ENCODE measurements at places on chromosomes 5 and 9. TPM values are rescaled to one million over a fixed set of nuclear protein-coding genes. Genes with fewer than 3 reads are reported as not detected.

DNA sequence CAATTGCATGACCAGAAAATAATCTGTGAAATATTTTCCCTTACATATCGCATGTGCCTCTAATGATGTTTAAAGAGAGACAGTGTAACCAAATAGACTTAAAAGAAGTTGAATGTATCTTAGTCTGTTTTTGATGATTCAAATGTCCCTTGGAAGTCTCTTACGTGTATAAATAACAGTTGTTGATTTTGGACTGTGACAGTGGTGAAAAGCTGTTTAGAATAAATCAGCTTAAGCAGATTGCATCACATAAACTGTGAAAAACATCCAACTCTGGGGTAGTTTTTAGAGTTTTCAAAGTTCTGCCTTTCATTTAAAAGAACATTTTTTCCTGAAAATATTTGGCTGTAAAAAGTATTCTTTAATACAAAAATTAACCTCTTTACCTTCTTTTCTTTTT lies 301.1 kb downstream of the PRR16 start:
- DNase-seq = no peak

Gene NDUFS6
- 28.4 TPM for total RNA-seq

DNA sequence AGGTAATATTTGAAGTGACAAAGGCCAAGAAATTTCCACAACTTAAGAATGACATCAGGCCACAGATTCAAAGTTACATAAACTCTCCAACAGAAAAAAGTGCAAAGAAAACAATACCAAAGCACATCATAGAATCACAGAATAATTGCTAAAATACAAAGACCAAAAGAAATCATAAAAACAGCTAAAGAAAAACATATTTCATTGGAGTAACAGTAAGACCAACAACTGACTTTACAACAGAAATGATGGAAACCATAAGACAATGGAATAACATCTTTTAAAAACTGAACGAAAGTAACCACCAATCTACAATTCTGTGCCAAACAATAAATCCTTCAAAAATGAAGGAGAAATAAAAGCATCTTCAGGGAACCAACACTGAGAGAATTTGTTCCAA lies 38.3 kb downstream of the ZDHHC21 start:
- DNase-seq = no peak

- DNase-seq = no peak
These were observed 419.9 kb downstream of the CCDC171 start for GRCh38 chr9:15972760-15973159.

Gene PCDHB16
- 1.6 TPM for total RNA-seq

GRCh38 chr5:10984021-10984715 lies 223.1 kb upstream of the DAP start:
- DNase-seq = no peak

- DNase-seq = no peak
These were observed 456.9 kb downstream of the BNC2 start for GRCh38 chr9:16413509-16414016.

DNA sequence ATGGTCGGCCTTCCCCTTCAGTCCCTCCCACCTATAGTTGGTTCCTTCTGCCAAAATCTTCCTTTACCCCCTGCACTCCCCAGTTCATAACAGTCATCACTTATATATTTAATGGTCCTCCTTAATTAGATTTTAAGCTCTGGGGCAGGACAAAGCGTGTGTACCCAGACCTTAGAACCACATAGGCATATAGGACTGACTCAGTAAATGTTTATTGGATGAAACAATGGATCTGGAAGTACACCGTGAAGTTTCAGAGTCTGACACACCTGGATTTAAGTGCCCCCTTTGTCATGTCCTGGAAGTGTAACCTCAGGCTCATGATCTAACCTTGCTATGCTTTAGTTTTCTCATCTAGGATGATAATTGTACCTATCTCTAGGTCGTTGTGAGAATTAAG lies 32.0 kb downstream of the STARD4 start:
- no peak for DNase-seq

DNA sequence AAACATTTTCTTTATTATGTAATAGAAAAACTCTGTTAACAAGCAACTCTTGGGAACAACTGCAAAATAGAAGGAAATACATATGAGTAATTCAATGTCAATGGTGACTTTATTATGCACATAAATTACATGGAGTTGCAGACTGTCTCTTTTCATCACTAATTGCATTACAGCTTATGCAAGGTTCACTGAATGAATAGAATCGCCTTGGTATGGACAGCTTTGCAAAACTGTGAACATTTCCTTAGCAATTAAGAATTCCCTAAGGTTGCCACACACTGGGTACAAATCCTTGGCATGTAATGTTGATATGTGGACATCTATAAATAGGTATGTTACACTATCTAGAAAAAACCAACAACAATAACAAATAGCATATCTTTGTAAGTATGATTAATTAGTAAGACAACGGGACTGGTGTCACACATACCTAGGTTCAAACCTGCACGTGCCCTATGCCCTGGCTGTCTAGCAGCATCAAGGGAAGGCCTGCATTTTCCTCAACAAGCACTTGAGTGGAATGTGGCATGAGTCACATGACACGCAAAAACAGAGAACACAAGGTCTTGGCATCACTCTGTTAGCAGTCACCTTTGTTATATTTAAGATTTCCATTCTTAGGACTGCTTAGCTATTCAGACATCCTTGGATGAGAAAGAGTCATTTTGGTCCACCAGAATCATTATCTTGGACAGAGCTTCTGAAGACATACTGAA lies 263.9 kb downstream of the CTNND2 start:
- no peak for DNase-seq

DNA sequence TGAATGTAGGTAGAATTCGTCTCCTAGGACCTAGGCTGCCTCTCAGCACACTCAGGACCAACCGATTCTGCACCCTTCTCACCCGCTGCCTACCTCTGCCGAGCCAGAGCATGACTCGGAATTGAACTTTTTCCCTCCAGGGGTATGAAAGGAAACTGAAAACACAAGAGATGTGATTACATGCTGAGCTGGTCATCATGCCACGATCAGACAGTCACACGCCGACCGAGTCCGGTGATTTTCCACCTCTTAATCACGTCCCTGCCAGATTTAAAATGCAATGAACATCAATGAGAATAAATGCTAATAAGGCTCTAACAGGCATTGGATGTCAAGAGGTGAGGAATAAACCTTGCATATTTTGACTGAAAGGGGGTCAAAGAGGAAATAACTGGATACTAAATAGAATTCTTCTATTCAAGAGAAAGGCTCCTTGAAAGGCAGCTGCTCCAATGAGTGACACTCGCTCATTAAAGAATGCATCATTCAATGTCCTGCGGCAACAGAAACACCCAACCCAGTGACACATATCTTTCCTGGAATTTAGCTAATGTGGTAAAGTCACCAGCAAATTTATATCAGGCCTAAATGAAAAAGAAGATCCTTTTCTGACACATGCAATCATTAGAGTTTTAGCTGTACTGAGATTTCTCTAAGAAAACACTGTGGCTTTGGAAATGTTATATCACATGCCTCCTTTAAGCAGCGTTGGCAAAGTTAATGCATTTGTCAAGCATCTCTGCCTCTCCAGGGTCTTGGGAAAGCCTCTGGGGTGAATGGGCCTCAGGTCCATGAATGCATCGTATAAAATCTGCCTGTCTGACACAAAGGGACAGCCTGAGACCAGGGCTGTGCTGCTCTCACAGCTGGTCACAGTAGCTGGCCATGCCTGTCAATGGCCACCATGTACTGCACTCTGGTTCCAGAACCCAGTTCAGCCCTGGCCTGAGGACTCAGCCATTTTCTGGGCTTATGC lies 128.7 kb downstream of the SPOCK1 start:
- no peak for DNase-seq
